Stimulated activated CD4-positive, alpha-beta T cell treated with anti-CD3 and anti-CD28 coated beads, Interleukin-1b, Interleukin-23, amount 100 ng/mL, for 1 hour (primary cell): ENCODE measurements at places on chromosomes 5 and 9.

- no peak for DNase-seq
Observed at GRCh38 chr5:151221574-151221973, 2.3 kb downstream of the CCDC69 start.

DNA sequence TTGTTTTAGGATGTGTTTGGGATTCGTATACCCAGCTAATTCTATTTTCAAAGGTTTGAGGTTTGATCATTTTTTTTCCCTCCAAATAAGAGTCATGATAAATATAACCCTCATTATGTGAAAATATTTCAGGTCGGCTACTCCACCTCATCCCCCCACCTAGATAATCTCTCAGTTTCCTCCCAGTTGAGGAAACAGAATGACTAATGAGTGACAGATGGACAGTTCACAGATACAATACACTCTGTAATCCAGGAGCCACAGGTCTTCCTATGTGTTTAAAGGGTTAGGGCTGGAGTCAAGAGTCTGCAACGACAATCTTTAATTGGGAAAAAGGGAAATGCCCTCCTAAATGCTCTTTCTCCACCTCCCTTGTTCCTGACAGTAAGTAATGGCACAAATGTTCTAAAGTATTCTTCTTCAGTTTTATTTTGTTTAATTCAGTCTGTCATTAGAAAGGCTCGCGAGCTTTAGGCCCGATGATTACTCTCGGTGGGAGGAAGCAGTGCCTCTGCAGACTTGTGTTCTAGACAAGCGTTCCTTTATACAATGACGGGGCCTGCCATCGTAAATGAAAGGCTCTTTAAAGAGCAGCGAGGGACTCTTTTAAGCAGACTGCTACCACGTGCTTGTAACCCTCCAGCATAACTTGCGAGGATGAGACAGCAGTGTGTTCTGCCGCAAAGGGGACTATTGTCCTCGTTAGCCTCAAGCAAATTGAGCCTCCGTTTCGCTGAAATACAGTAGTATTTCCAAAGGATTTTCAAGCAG lies 69.0 kb downstream of the MEF2C start:
- no peak for DNase-seq

GRCh38 chr5:136209346-136209910 lies 16.5 kb upstream of the SMIM32 start:
- no peak for DNase-seq

- DNase-seq, result no peak
Observed at GRCh38 chr5:2091921-2092320, 209.2 kb upstream of the IRX4 start.

DNA sequence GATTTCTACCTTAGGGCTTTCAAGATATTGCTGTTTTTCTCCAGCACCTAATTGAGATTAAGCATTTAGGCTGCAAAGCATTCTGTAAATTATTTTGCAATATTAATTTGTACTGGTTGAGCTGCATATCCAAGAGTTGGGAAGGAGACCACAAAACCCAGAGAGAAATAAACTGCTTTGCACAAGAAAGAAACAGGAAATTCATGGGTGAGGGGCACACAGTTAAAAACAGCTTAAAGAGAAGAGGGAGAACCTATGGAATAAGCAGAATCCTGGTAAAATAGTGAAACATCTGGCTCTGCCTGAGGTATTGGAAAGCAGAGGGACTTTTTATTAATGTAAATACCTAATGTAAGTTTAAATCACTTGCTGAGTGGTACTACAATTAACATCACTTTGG lies 243.0 kb downstream of the TMEM167A start:
- DNase-seq, result no peak

- DNase-seq, result no peak
Observed at GRCh38 chr5:126595486-126596083, 566 bp upstream of the ALDH7A1 start.

- no peak for DNase-seq
Observed at GRCh38 chr5:107269256-107269655, 401.5 kb downstream of the EFNA5 start.

DNA sequence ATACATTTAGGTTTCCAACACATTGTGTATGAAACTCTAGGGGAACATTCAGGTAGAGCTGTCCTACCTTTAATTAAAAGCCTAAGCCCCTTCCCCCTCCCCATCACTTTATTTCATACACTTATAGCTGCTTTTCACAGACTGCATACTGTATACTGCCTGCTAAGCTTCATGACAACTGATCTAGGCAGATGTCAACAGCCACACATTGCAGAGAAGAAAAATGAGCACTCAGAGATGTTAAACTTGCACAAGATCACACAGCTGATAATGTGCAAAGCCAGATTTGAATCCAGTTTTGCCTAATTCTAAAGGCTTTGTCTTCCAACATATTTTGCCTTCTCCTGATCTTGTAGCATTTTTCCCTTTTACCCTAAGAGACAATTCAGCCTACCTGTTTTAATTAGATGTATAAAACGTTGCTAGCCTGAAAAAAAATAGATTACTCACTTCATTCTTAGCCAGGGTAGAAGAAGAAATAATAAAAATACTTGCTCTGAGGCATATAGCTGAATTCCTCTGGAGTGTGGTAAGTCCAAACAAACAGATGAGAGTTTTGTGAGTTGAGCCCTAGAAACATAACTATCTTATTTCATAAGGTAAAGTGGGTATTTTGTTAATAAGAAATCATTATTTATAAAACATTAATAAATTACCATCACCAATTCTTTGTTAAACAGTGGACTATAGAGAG lies 56.9 kb upstream of the CAST start:
- no peak for DNase-seq
